AG04449 (cell line): ENCODE measurements at places on chromosomes 2 and 18.

DNA sequence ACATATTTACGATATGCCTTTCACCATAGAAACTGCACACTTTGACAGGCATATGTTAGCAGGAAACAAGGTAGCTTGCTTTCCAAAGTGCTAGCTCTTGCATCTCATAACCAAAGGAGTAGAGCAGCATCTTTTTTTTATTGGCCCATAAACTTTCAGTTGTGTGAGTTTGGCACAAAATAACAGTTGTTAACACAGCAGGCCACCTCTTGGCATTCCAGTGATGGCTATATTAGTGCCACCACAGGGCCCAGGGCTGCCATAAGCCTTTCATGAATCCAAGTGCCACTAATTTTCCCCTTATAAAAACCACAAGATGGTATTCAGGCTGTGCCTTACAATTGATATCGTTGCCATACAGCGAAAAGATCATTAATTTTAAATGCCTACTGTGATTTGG lies 40.3 kb upstream of the KLF7 start:
- DNase-seq: no peak

GRCh38 chr18:27527856-27528255 lies 342.7 kb upstream of the CHST9 start:
- DNase-seq: no peak

DNA sequence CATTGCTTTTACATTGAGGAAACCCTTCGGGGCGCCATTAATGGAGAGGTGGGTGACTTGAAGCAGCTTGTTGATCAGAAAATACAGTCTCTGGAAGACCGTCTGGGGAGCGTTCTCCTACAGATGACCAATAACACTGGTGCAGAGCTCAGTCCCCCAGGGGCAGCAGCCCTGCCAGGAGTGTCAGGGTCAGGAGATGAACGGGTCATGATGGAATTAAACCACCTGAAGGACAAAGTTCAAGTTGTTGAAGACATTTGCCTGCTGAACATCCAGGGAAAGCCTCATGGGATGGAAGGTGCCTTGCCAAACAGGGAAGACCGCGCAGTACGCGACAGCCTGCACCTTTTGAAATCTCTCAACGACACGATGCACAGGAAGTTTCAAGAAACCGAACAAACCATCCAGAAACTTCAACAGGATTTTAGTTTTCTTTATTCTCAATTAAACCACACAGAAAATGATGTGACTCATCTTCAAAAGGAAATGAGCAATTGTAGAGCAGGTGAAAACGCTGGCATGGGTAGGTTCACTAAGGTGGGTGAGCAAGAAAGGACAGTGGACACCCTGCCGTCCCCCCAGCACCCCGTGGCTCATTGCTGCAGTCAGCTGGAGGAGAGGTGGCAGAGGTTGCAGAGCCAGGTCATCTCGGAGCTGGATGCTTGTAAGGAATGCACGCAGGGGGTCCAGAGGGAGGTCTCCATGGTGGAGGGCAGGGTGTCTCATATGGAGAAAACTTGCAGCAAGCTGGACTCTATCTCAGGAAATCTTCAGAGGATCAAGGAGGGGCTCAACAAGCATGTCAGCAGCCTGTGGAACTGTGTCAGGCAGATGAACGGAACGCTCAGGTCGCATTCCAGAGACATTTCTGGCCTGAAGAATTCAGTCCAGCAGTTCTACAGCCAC lies 45.0 kb downstream of the EMILIN2 start:
- no peak for DNase-seq

- no peak for DNase-seq
Measured at GRCh38 chr18:39167990-39168389, 1602.4 kb upstream of the CELF4 start.

- no peak for DNase-seq
Measured at GRCh38 chr18:9700261-9700796, 7.8 kb upstream of the RAB31 start.

GRCh38 chr2:143623231-143623908 lies 494.2 kb downstream of the ARHGAP15 start:
- no peak for DNase-seq

GRCh38 chr2:137928547-137929518 lies 35.4 kb upstream of the HNMT start:
- DNase-seq: no peak

GRCh38 chr2:148493822-148494563 lies 150.6 kb upstream of the EPC2 start:
- DNase-seq: no peak

- no peak for DNase-seq
Measured at GRCh38 chr18:7367336-7367735, 136.4 kb downstream of the LRRC30 start.

GRCh38 chr18:63578357-63578958 lies 8.7 kb upstream of the SERPINB13 start:
- DNase-seq: no peak

GRCh38 chr2:113707106-113707505 lies 49.3 kb downstream of the SLC35F5 start:
- DNase-seq: no peak

- no peak for DNase-seq
Measured at GRCh38 chr2:221133941-221134340, 438.2 kb downstream of the EPHA4 start.

DNA sequence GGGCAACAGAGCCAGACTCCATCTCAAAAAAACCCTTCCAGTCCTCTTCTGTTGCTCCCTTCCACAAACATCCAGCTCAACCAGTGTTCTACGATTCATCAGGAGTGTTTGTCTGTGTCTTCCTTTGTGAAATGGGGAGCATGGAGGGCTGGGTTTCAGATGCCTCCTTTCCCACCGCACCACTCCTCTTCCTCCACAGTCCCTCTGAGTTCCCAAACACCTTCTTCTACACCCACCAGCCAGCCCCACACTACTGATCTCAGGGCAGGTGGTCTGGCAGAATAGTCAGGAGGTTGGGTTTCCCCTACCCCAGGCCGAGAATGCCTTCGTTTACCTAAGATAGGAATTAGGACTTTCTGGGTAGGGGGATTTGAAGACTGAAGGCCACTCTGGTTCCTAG lies 36.9 kb downstream of the NGEF start:
- no peak for DNase-seq

GRCh38 chr2:146258071-146258470 lies 1586.8 kb upstream of the ACVR2A start:
- no peak for DNase-seq
